Stimulated activated CD4-positive, alpha-beta T cell treated with anti-CD3 and anti-CD28 coated beads, TNF-alpha, amount 100 ng/mL, for 1 hour (primary cell): ENCODE measurements at places on chromosomes 6 and 20.

DNA sequence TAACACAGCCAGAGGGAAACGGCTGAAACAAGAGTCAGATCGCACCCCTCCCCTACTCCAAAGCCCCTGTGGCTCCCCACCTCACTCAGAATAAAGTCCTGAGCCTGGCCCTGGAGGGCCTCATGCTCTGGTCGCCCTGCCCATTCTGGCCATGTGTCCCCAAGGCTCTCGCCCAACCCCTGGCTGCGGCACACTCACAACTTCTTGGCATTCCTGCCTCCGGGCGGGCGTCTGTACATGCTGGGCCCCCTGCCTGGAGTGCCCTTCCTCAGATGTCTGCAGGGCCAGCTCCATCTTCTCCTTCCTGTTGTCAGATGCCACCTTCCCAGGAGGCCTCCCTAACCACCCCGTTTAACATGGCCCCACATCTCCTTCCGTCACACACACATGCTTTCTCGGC lies 17.1 kb upstream of the NOL4L start:
- DNase-seq, result no peak

- DNase-seq, result no peak
These were observed 150.3 kb downstream of the OTOR start for GRCh38 chr20:16898433-16898832.

DNA sequence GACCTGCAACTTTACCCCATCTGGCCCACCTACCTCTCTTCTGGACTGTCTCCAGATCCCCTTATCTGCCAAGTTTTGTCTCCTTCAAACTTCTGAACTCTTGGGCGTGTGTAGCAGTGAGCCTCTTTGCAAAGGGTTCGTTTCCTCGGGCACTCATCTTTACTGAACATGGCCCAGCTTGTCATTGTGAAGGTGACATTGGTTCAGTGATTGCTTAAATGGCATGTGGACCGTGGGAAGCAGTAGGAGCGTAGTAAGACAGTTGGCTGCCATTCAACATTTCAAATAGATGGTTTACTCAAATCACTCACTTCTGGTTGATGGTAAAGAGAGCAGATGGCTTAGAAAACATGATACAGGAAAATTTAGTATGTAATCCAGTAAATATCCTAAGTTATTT lies 34.8 kb upstream of the KIF25 start:
- DNase-seq, result no peak

DNA sequence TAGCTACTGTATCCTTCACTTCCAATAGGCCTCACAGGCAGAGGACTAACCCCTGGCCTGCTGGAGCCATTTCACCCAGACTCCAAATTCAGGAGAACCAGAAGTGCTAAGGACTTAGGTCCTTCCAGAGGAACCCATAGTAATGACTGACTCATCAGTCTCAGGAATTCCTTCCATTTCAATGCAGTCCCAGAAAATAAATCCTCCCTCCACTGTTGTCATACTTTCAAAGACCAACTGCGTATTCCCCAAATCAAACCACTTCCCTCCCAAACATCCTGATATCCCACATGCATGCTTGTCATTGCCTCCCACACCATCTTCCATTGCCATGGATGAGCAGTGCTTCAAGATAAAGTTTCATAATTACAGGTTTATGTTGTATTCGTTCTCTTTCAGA lies 31.8 kb upstream of the NT5E start:
- no peak for DNase-seq

DNA sequence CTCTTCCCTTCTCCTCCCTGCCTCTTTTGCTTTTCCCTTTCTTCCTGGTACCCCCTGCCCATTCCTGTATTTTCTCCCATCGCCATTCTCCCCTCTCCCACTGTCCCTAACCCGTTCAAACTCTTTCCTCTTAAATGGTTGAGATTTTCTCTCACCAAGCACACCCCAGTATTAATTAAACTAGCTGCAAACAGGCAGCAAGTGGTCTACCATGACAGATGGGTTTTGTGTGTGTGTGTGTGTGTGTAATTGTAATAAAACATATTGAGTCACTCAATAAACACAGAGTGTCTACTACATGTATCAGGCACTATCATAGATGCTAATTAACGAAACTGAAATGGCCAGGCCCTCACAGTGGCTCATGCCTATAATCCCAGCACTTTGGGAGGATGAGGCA lies 6.7 kb downstream of the RAET1E start:
- DNase-seq, result no peak

DNA sequence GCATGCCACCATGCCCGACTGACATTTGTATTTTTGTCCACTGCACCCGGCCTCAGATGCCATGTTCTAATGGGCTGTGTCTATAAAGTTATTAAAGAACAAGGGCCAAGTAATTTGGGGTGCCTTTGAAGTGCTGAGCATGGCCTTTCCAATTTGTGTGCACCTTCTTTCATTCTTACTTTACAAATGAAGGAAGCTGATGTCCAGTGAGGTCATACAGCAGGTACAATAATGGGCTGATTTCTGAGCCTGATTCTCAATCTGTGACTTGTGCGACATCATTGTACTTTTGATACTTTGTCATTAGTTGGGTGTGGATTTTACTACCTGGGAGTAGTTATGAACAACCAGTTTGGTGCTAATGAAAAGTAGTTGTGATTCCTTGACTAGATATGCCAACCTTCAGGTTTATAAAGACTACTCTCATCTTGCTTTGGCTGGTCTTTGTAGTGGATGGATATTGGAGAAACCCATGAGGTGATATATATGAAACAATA lies 94.3 kb downstream of the JARID2 start:
- no peak for DNase-seq

DNA sequence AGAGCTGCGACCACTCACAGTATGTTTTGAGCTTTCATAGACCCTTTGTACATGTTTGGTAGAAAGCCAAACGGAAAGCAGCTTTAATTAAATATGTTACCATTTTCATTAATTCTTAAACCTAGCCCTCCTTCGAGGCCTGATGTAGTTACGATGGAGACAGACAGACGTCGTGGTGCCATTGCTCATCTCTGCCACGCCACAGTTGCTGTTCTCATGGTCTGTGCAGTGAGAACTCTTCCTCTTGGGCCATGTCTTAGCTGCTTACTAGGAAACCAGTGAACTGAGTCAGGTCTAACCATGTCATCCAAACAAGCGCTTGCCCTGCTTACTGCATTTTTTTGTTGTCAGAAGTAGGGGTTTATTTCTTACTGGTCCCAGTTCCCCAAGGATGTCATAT lies 62.8 kb downstream of the SNX9 start:
- no peak for DNase-seq

- no peak for DNase-seq
These were observed 163.7 kb downstream of the CARMIL1 start for GRCh38 chr6:25442898-25443297.

DNA sequence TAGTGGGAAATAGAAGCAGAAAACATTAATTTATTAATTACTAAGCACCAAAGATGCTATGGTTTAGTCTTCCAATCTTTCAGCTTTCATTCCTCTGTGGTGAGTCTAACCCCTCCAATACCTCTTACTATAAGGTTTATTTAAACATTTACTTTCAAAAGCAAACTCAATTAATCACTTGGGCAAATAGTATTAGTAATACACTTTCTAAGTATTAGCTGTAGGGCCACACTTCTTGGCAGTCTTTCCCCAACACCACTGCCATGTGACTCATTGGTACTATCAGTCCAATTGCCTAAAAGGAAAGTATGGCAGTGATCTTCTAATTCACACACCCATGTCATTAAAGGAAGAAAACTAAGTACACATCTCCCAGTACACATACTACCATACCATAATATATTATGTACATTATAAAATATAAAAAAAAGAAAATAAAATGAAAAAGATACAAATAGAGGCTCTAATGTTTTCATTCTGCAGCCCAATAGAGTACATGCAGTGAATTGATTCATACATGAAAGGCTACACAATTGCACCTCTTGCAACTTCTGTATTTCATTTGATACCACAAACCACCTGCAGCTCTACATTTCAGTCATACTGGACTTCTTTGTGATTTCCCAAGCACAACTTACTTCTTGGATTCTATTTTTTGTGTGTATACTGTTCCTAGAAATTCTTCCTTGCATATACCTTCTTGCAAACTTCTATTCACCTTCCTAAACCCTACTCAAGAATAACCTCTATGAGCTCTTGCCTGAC lies 218.6 kb downstream of the PKHD1 start:
- no peak for DNase-seq

DNA sequence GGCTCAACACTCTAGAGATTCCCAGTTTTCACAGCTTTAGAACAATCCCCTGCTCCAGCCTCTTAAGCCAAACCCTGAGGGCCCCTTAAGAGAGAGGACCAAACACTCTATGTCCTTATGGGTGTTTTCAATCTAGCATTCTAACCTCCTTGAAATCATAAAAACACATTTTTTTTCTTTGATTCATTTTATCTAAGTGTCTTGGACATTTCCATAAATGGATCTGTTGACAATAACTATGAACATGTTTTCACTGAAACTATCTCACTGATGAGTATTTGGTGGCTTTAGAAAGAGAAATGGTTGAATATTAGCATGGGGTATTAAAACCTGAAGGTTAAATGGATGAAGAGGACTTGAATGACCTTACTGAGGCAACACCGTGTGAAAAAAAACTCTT lies 27.6 kb upstream of the PDE7B start:
- DNase-seq, result no peak

DNA sequence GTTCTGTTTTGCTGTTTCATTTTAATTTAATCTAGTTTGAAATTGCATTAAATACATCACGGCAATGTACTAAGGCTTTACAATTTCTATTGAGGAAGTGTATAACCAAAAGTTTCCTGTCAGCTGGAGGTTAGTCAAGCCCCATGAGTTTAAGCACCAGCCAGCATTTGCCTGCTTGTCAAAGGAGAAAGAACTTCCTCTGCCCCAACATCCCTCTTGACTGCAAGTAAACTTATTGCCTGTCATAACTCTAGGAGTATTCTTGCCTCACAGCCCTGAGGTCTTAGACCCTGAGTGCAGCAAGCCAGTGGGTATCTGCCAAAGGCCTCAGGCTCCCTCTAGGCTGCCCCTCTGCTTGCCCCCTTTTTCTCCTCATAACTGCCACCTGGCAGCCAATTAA lies 106.7 kb upstream of the INSM1 start:
- no peak for DNase-seq

- DNase-seq, result no peak
These were observed 585.3 kb upstream of the MAN1A1 start for GRCh38 chr6:119934816-119935215.

DNA sequence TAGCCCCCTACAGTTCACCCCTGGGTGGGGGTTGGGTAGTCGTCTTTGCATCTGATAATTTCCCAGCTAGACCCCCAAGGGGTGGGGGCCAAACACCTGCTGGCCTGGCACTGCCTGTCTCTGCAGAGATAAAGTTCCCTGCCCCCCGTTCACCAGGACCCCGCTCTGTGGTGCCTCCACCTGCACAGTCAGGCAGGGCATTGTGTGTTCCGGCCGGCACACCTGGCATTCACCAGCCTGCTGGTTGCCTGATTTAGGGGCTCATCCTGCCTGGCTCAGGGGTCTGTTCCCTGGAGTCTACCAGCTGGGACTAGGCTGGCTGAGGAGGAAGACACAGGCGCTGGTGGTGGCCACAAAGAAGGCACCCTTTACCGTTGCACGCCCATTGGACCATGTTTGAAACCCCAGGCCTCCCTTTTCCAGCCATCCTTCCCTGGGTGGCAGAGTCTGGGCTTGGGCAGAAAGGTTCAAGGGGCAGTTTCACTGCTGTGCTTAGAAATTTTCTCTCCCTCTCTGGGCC lies 30.8 kb upstream of the SCRT2 start:
- DNase-seq, result no peak

DNA sequence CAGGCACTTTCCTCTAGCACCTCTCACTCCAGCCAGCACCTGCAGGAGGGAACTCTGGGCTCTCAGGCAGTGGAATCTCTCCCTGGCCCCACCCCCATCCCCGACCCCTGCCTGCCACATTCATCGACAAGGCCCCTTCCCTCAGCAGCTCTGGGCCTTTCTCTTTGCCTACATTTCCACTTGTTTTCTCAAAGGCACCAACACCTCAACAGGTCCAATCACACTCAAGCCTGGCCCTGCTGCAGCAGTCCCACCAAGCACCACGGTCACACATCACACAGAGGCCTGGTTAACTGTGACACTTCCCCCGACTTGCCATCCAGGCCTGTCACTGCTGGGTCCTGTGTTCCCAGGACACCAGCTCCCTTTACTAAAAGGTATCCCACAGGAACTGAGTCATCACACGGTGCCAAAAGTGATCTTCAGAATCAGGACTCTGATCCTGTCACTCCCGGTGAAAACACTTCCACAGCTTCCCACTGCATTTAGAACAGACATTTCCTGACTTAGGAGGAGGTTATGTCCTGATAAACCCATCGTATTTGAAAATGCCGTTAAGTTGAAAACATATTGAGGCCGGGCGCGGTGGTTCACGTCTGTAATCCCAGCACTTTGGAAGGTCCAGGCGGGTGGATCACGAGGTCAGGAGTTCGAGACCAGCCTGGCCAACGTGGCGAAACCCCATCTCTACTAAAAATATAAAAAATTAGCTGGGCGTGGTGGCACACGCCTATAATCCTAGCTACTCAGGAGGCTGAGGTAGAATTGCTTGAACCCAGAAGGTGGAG lies 54.9 kb downstream of the MYH7B start:
- DNase-seq, result no peak

- no peak for DNase-seq
These were observed 48.6 kb downstream of the LRFN2 start for GRCh38 chr6:40538556-40538955.

DNA sequence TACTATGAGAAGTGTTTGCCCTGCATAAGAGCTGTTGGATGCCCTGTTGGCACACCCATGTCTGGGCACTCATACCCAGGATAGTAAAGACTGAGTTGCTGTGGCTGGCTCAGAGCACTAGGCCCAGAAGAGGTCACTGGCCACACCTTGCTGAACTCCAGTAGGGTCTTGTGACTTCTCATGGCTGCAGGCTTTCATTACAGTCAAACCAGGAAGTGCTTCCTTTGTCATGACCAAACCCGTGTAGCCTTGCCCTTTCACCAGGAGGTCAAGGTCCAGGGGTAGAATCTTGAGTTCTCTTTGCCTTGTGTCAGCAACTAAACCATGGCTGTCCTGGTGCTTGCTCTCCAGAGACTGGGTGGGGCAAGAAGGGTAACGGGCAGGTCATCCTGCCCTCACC lies 49.5 kb downstream of the CD164 start:
- DNase-seq, result no peak

- no peak for DNase-seq
These were observed 54.4 kb upstream of the CEP85L start for GRCh38 chr6:118705544-118706491.

GRCh38 chr6:16804546-16805242 lies 43.4 kb upstream of the ATXN1 start:
- no peak for DNase-seq

- no peak for DNase-seq
These were observed 8.1 kb upstream of the DDR1 start for GRCh38 chr6:30876039-30876730.

DNA sequence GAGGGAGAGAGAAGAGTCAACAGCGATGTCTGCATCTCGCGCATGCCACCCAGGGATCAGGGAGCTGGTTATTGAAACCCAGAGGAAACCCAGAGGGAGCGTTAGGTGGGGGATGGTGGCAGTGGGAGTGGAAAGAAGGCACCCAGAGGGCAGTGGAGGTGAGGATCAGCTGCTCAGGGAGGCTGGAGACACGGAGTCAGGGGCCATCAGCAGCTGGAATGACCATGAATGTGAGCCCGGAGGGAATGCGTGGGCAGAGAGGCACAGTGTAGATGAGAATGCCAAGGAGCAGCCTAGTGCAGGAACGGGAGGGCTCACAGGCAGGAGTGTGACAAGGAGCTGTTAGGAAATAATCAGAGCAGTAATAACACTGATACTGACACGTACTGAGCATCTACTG lies 36.2 kb downstream of the RSPO4 start:
- DNase-seq, result no peak
